Mesenteric fat pad (tissue), 1 donor: ENCODE measurements at places on chromosomes 4 and X. TPM values are rescaled to one million over a fixed set of nuclear protein-coding genes. Genes with fewer than 3 reads are reported as not detected.

GRCh38 chr4:52627876-52628275 lies 31.2 kb downstream of the USP46 start:
- DNase-seq: no peak

DNA sequence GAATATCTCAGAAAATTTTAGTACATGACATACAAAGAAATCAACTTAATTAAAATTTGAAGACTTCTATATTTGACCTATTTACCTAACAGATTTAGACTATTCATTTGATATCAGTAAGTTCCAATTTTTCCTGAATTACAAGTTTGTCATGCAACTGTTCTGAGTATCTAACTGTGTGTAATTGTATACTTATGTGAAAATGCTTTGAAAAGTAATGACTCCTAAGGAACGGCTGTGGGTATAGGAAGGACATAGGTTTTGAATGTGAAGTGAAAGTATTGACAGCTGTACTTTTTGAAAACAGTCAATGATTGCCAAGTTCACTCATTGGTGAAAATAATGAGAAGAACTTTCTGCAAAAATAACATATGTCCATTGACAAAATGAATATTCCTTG lies 2.9 kb downstream of the GRIA2 start:
- no peak for DNase-seq

GRCh38 chr4:141403782-141404181 lies 183.1 kb downstream of the ZNF330 start:
- DNase-seq: no peak

DNA sequence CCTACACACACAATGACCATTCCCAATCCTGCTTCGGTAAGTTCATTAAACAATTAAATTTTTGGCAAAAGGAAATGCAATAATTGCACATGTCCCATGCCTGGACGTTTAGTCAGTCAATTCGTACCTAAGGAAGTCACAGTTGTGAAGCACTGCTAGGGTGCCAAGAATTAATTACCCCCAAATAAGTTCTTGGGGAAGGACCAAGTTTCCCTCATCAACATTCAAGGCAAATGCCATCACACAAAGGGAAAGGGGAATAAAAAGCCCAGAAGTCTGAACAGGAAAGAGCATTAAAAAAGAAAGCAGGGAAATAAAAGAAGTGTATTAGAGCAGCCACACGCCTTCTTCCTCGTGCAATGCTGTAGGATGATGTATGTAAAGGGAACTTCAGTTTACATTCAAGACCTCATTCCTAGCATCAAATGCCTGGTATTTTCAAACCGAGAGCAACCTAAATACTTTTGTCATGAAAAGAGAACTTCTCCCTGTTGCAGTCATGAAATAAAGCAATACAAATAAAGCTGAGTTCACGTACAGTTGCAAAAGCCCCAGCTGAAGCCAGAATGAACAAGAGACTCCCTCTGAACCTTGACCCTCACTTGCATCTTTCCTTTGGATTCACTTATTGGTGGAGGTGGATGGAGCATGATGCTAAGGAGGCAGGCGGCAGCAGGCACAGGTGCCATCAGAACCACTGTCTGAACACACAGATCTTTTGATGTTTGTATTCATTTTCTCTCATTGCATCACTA lies 124.0 kb upstream of the PPARGC1A start:
- no peak for DNase-seq

DNA sequence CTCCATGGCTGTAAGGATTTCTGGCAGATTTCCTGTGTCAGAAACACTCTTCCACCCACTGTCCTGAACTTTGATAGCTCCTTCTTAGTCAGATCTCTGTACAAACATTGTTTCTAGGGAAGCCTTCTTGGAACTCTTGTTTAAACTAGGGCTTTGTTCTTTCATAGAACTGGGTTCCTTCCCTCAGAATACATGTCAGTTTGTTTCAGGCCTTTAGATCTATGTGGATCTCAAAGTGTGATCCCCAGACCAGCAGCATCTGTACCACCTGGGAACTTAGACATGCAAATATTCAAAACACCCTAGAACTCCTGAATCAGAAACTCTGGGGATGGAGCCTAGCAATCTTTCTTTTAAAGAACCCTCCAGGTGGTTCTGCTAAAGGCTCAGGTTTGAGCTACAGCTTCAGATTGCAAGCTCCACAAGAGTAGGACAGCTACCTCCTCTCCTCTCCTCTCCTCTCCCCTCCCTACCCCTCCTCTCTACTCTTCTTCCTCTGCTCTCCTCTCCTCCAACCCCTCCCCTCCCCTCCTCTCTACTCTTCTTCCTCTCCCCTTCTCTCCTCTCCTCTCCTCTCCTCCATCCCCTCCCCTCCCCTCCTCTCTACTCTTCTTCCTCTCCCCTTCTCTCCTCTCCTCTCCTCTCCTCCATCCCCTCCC lies 12.7 kb downstream of the RASSF6 start:
- no peak for DNase-seq

DNA sequence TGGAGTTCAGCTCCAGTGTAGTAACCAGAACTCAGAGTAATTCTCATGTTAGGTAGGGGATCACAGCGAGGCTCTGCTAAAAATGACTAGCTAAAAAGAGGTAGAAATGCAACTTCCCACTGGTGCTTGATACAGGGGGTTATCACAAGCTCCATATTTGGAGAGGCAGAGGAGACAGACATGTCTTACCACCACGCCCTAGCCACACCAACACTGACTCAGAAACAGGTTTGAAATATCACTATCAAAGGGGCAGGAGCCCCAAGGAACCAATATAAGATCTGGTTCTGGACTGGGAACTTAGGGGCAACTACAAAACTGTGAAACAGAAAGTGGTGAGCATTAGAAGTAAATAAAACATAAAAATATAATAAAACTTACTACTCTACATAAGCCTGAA lies 62.9 kb downstream of the IQCM start:
- no peak for DNase-seq

- no peak for DNase-seq
Observed at GRCh38 chrX:139121616-139122286, 408.8 kb upstream of the F9 start.

DNA sequence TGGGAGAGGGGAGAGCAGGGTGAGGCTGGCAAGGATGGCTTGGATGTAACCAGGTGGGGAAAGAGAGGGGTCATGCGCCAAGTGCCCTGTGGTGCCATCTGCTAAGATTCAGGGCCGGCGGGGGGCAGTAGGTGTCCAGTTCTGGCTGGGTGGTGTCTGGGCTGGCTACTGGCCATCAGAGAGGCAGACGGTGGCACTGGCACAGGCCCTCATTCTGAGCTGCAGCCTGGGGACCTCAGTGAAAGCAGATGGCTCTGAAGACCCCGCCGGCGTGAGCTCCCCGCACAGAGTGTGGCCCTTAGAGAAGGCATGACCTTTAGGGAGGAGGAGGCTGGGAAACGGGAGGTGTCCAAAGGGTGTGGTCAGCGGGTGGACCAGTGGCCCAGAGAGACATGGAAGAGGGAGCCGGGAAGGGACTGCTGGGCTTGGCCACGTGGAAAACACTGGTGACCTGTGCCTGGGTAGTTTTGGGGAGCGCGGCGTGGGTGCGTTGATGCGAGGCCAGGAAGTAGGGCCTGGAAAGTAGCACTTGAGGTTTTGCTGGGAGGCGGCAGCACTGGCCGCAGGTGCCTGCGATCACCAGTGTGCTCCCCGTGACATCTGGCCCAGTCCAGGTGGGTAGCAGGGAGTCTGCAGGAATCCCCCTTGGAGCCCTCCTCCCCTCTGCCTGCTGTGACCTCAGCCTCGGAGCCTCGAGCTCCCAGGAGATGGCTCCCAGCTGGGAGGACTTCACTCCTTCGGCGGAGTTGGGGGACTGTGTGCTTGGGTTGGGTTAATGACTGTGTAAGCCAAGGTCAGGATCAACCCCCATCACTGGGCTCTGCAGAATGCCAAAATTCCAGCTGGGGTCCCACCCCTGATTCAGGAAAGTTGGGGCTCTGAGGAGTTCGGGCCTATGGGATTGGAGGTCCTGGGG lies 9.3 kb upstream of the SH3TC1 start:
- no peak for DNase-seq

- no peak for DNase-seq
Observed at GRCh38 chr4:100581337-100581736, 63.5 kb upstream of the EMCN start.

DNA sequence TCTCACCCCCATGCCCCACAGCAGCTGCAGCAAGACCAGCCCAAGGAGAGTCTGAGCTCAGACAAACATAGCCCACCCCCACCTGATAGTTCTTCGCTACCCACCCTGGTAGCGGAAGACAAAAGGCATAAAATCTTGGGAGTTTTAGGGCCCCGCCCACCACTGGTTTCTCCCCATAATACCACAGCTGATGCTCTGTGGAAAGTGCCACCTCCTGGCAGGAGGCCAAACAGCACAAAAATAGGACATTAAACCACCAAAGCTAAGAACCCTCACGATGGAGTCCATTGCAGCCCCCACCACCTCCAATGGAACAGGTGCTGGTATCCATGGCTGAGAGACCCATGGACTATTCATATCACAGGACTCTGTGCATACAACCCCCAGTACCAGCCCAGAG lies 226.7 kb downstream of the SNCA start:
- DNase-seq: no peak

GRCh38 chr4:164866817-164867490 lies 10.0 kb upstream of the APELA start:
- no peak for DNase-seq

DNA sequence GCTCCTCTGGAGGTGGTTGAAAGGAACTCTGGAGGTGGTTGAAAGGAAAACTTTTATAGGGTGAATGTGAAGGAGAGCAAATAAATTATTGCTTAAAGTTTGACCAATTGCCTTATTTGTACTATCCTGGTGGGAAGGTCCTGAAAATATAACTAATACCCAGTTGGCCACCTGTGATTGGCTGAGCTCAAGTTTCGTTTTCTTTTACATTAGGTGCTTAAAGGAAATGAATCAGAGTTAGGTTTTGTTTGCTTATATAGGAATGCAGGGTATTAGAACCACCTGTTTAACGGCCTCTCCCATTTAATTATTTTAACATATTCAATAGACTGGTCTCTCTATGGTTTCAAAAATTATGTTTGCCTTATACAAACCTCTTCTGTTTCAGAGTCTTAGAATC lies 497.6 kb downstream of the PRR32 start:
- DNase-seq: no peak

DNA sequence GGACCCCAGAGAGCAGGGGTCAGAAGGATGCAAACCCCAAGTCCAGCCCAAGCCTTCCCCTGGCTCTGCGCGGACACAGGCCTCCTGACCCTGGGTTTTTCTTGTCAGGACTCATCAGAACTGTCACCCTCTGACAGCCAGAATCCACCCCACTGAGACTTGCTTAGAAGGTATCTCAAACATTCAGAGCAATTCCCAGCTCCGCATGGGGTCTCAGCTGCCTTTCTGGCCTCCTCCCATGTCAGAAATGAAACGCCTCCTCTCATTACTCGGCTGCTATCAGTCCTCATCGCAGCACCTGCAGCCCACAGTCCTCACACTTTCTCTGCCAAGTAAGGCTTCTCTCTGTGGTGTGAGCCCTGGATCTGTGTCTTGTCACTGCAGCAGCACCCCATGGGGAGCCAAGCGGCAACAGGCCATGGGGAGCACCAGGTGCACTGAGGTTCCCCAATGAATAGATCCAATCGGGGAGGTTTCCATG lies 97.8 kb downstream of the WFS1 start:
- DNase-seq: no peak

DNA sequence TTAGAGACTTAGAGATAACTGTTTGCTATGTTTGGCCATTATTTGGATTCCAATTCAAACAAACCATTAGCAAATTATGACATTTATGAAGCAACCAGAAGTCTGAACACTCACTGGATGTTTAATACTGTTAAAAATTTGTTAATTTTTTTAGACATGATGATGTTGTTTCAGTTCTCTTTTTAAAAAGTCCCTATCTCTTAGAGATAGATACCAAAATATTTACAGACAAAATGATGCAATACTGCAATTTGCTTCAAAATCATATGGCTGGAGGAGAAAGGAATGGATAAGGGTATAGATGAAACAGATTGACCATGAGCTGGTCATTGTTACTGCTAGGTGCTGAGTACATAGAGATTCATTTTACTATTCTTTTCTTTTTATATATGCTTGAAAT lies 534.6 kb downstream of the BCOR start:
- DNase-seq: no peak

The VCX3A gene
- not detected for total RNA-seq

The HMX1 gene
- not detected for total RNA-seq

The SSX4 gene
- total RNA-seq: not detected

The SPARCL1 gene
- total RNA-seq: 302 TPM

The ENPP6 gene
- not detected for total RNA-seq

The MTMR1 gene
- total RNA-seq: 18.6 TPM

The TMEM271 gene
- total RNA-seq: not detected

The MSX1 gene
- 38.9 TPM for total RNA-seq
